ENCODE measurements at places on chromosomes 16 and 17.

DNA sequence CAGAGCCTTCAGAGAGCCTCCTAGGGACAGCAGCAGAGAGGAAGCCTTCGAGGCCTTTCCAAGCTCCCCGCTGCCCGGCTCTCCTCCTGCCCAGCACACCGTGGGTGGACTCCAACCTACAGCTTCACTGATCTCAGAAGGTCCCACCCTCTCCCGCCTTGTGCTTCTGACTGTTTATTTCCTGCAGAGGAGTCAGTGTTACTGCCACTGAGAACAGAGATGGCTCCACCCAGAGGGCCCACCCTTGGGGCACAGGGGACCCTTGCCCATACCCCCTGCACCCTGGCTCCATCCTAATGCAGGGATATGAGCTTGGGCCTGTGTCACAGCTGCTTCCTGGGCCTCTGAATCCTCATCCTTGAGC is 52.8 kb upstream of the TOB1 start:
- no peak for DNase-seq

DNA sequence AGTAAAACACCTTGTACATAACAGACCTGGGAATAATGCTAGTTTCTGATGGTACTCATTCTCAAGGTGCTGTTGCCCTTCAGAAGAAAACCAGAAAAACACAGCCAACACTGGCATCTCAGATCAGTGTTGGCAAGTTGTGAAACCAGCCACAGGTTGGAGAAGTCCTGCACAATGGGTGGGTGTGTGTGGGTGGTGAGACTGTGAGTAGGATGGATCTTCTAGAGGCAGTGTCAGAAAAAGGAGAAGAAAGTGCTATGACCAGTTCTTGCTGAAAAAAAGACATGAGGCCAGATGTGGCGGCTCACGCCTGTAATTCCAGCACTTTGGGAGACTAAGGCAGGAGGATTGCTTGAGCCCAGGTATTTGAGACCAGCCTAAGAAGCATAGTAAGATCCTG is 35.2 kb upstream of the SMIM36 start:
- no peak for DNase-seq

DNA sequence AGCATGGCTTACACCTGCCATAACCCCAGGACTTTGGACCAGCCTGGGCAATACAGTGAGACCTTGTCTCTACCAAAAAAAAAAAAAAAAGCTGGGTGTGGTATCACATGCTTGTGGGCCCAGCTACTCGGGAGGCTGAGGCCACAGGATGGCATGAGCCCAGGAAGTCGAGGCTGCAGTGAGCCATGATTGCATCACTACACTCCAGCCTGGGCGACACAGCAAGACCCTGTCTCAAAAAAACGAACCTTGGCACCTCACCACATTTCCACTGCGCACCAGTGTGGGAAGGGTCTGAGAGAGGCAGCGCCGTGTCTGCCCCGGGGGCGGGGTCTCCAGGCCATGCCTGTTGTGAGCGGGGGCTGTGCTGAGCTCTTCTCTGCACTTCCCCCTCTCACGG is 6.3 kb downstream of the ACSF3 start:
- DNase-seq: no peak

DNA sequence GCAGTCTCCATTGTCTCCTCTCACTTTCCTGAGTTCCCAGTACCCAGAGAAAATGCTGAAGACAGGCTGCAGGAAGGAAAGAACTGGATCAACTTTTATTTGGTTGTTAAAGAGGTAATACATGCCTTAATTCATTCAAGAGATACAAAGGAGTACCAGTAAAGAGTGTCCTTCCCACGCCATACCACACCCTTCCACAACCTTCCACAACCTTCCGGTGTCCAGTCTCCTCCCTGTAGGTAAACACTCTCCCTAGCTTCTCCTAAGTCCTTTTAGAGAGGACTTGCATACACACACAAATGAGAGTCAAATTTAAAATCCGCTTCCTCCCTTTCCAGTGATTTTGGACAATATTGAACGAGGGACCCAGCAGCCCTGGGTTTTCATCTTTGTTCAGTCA is 2.8 kb upstream of the CA7 start:
- no peak for DNase-seq

DNA sequence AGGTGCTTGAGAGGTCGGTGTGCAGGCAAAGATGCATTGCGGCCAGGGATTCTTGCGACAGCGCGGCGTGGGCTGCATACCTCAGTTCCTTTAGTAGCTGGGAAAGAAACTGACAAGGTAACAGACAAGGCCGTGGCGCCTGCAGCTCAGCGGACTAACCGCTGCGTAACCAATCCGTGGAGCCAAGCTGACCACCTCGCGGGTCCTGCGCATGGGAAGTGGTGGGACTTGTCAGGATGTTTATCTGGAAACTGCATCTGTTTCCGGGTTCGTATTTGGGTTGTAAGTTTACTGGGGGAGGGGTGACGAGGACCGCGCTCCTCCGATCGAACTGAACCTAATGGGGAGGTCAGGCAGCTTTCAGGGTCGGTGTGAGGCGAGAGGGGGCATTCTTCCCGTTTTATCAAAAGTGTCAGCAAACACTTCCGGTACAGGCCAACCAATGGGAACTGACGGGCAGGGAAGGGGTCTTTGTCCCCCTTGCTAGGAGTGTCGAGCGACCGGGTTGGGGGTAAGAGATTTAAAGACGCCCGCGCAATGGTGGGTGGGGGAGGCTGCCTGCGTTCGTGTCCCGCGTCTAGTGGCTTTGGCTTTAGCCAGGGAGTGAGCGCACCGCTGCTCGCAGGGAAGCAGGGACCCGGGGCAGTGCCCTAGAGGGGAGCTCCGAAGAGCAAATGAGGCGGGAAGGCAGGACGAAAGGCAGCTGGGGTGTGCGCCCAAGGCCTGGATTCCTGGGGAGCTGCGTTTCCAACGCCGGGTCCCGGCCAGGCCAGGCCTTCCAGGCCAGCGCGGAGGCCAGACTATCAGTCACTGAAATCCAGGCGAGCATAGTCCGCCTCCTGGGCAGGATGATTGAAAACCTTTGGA is 7.0 kb downstream of the IRX6 start:
- DNase-seq: no peak
